SJSA1 (cell line): ENCODE measurements at places on chromosomes 2 and 18. TPM values are rescaled to one million over a fixed set of nuclear protein-coding genes. Genes with fewer than 3 reads are reported as not detected.

ZNF396 gene
- total RNA-seq: 0.69 and 0.79 TPM in 2 replicates

- DNase-seq: no peak
Observed at GRCh38 chr2:209663139-209663538, 108.5 kb upstream of the UNC80 start.

DTNB gene
- total RNA-seq: 1.0 and 2.6 TPM in 2 replicates

- DNase-seq: no peak
Observed at GRCh38 chr18:75291460-75291859, 80.9 kb downstream of the TSHZ1 start.

DNA sequence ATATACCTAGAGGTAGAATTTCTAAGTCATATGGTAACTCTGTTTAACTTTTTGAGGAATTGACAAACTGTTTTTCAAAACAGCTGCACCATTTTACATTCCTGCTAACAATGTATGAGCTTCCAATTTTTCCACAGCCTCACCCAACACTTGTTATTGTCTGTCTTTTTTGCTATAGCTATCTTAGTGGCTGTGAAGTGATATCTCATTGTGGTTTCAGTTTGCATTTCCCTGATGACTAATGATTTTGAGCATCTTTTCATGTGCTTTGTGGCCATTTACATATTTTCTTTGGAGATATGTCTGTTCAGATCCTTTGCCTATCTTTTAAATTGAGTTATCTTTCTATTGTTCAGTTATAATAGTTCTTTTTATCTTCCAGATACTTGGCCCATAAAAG, 273.8 kb downstream of the AGPS start:
- DNase-seq: no peak

VAMP5 gene
- 37.0 and 47.5 TPM in 2 replicates for total RNA-seq

DNA sequence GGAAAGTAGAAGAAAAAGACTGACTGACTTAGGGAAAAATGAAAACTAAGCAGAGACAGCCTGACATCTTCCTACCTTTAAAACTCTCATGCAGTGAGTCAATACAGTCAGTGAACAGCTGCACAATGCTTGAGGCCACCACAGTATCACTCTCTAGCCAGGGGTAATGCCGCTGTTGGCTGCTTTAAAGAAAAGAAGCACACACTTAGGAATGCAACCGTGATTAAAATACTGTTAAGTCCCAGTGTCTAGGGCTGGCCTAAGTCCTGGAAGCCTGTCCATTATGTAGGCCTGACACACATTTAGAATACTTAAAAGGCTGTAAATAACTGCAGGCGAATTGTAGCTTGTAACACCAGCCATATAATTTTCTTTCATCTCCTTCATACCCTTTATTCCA, 50.7 kb downstream of the SIGLEC15 start:
- no peak for DNase-seq

SIX3 gene
- total RNA-seq: not detected in 2 replicates

DNA sequence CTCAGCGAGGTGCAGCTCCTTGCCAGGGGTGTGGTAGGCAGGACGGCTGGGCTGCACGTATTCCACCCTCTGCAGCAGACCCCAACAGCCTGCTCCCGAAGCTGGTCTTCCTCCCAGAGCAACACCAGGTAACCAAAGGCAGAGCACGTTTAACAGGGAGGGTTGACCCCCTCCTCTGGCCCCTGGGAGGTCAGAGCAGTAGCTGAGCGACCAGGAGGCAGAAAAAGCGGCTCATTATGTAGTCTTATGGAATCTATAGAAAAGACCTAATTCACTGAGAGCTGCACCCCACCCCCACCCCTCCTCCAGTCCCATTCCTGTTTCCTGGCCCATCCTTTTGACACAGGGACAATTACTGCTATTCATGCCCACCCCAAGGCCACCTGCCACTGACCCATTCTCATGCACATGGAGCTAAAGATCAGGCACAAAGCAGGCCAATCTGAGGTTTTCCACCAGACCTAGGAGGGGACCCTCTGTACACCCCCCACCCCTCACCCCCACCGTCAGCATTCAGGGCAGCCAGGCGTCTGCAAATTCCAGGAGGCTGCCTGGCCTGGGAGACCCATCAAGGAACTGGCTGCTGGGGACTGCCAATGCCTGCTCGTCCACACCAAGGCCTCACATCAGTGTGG, 60.9 kb upstream of the FZD7 start:
- no peak for DNase-seq

- DNase-seq: no peak
Observed at GRCh38 chr2:156326526-156327095, 5.9 kb downstream of the NR4A2 start.

DNA sequence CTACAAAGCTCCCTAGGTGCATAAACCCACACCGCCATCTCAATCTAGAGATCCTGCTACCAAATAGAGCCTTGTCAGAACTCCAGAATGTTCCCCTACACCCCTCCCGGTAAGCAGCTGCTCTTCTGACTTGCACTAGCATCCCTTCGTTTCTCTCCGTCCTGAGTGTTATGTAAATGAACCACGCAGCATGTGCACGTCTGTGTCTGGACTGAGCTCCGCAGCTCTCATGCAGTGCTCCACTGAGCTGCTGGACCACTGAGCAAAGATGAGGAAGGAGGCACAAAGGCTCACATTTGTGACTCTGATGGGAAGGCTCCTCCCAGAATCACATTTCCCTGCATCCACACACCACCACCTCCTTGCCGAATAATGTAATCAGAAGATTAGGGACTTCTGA, 203.6 kb downstream of the MYT1L start:
- no peak for DNase-seq

GRCh38 chr18:55838319-55838718, 250.3 kb upstream of the TCF4 start:
- DNase-seq: no peak

DNA sequence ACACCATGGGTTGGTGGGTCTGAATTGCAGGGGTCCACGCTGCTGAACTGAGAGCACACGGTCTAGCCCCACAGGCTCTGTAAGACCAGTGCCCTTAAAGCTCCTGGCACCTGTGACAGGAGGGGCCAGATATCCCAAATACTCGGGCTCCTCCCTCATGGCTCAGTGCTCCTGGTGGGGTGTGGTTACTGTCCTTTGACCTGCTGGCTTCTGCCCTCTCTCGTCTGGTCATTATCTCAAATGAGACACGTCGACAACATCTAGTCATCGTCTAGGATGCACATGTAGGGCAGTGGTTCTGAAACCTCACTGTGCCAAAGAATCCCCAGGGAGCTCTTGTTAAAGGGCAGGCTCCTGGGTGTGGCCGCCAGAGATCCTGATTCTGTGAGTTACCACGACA, 258.4 kb downstream of the LOXHD1 start:
- DNase-seq: no peak

GRCh38 chr18:7234091-7234490, 3.2 kb downstream of the LRRC30 start:
- DNase-seq: no peak

DNA sequence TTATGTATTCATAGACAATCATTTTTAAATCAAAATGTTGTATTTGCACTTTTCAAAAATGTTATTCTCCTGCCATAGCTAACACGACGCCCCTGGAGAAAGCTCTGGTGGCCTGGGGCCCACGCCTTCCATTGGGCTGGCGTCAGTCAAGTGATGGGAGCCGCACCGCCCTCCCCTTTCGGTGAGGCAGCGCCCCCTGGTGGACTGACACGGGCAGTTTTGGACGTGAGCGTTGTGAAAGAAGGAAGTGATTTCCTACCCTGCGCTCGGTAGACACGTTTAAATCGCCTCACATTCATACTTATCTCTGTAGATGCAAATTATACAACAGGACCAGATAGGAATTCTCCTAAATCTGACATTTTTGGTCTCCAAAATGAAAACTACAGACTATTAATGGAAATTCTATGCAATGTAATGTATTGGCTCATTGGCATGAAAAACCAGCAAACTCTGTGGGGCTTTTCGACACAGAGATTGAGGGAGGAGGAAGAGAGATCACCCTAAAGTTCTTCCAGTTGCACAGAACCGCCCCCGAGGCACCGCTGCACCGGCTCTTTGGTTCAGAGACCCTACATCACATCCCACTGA, 326.2 kb upstream of the SOX11 start:
- DNase-seq: no peak
